ENCODE measurements at places on chromosomes 2 and 18.

- no peak for DNase-seq
Observed at GRCh38 chr18:2459886-2460285, 111.4 kb downstream of the METTL4 start.

- no peak for DNase-seq
Observed at GRCh38 chr2:157783245-157783644, 92.9 kb downstream of the ACVR1 start.

- no peak for DNase-seq
Observed at GRCh38 chr2:106208874-106209273, 14.8 kb upstream of the UXS1 start.

DNA sequence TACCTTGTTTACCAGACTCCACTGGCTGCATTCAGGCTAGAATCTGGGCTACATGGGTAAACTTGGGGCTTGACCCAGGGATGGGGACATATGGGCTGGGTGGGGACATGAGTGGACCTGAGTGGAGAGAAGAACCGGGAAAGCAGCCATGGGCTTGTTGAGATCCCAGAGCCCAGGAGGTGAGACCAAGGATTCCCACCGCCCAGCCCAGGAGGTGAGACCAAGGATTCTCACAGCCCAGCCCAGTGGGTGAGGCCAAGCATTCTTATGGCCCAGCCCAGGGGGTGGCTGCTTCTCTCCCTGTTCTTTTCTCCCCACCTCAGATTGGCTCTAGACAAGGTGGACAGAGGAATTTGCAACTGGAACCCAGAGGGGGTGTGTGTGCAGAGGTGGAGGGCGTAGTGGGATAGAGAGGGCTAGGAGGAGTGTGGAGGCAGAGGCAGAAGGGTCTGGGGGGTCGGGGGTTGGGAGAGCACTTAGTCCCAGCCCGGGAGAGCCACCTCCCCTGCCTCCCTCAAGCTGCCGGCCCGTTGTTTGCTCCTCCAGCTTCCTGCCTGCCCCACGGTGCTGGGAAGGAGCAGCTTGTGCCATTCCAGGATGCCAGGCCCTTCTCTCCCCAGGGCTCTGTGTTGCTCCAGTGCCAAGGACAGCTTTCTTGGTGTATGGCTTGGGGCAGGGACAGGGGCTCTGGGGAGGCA is 25.6 kb downstream of the GLI2 start:
- DNase-seq: no peak

- no peak for DNase-seq
Observed at GRCh38 chr2:8620611-8621382, 61.1 kb upstream of the ID2 start.

DNA sequence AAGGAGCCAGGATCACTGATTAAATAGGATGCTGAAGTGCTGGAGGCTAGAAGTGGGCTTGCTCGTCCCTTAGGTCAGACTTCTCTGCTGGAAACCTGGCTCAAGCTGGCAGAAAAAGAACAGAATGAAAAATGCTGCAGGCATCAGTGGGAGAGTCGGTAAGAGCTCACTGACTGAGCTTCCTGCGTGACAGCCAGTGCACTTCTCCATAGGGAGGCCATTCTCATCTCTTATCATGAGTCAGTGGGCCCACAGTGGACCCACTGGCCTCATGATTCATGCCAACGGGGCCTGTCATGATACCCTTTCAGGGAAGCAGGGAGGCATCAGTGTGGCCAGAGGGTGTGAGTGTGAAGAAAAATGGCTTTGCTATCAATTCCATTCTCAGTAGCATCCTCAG is 498.2 kb downstream of the PTPRM start:
- DNase-seq: no peak

GRCh38 chr2:12284487-12284886 is 432.2 kb upstream of the TRIB2 start:
- no peak for DNase-seq

DNA sequence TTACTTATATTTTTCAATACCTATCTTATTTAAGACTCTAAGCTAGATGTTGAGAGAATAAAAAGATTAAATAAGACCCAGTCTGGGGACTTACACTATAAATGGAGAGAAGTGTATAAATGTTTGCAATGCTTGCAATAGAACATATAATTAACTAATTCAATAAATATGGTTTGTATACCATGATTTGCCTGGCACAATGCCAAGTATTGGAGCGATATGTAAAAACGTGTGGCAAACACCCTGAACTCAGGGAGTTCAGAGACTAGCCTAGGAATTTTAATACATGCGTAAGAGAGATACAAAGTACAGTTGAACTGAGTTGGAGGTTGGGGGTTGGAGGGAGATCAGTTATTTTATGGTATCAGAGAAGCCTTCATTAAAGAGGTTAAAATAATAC is 251.8 kb upstream of the DDX18 start:
- no peak for DNase-seq

- DNase-seq: no peak
Observed at GRCh38 chr2:224552771-224553170, 32.4 kb downstream of the CUL3 start.

DNA sequence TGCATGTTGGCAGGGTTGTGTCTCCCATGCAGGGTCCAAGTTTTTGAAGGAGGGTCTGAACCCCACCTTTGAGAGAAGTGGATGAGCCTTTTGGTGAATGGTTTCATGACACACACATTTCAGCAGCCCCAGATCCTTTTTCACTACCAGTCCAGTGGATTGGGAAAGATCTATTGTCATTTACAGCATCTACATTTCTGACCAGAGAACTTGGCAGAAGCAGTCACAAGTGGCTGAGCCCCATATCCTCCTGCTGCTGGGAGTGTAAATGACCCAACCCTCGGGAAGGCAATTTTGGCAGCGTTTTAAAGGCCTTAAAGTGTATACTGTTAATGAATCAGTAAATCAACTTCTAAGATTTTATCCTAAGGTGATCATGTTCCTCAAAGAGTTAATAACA is 174.1 kb upstream of the RASGRP3 start:
- DNase-seq: no peak

GRCh38 chr2:31388736-31389135 is 25.8 kb downstream of the XDH start:
- no peak for DNase-seq

DNA sequence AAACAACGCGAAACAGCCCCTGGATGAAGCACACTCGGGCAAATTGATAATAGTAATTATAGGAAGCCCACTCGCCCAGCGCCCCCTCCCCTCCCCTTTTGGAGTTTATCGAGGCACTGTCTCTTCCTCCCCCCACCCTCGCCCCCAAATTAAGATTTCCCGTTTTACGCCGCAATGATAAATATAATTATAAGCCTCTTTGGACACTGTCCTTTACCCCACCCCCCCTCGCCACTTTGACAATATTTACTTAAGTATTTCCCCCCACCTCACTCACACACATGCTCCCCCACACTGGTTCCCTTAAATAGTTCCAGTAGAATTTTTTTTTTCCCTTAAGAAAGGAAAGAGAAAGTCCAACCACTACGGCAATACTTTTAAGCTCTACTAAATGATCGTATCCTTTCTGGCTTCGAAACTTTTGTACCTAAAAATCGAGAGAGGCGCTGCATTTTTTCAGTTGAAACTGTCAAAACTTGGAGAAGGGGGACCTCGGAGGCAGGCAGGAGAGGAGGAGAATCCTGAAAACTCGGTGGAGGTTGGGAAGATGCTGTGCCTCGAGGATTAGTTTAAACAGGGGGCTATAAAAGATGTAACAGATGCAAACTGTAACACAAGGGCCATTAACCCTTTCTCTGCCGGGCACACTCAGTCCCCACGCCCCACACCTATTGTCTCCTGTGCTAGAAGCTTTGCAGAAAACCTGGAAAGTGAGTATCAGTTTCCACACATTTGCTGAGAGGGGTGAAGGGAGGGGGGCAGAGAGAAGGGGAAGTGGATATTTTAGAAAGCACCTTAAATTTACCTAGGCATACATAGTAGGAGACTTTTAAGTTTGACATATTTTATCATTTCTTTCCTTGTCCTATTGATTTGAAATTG is 1.8 kb downstream of the ZEB2 start:
- DNase-seq: no peak

DNA sequence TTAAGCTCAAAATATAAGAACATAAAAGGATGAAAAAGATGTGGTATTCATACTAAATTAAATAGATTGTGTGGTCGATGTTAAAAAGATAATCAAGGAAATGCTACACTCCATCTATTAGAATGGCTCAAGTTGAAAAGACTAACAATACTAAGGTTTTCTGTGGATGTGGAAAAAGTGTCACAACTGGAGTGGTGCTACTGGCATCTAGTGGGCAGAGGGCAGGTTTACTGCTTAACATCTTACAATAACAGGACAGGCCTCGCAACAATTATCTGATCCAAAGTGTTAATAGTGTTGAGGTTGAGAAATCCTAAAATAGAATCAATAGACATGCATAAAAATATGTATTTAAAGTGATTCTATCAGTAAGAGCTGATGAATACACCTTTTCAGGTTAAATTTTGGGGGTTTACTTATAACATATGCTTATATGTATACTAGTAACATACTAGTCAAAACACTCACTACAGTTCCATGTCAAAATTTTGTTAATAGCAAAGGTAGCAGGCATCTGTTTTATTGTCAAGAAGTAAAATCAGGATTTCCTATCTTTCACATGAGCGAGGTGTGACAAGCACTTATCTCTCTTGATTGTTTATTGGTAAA is 91.5 kb upstream of the TMEFF2 start:
- no peak for DNase-seq

- DNase-seq: no peak
Observed at GRCh38 chr2:62964671-62965070, 86.0 kb upstream of the OTX1 start.

- DNase-seq: no peak
Observed at GRCh38 chr2:240620149-240620731, 5.0 kb upstream of the GPR35 start.

GRCh38 chr2:76469066-76469465 is 758.4 kb upstream of the GCFC2 start:
- DNase-seq: no peak

DNA sequence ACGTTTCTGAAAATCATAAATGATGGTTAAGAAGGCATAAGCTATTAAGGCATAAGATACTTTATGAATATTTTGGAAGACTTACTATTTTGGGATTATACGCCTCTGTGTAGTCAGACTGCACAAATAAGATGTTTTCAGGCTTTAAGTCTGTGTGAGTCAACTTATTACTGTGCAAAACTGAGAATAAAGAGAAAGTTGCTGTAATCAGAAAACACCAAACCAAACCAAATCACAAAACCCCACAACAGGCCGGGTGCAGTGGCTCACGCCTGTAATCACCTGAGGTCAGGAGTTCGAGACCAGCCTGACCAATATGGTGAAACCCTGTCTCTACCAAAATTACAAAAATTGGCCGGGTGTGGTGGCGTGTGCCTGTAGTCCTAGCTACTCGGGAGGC is 7.7 kb downstream of the CLK1 start:
- no peak for DNase-seq

DNA sequence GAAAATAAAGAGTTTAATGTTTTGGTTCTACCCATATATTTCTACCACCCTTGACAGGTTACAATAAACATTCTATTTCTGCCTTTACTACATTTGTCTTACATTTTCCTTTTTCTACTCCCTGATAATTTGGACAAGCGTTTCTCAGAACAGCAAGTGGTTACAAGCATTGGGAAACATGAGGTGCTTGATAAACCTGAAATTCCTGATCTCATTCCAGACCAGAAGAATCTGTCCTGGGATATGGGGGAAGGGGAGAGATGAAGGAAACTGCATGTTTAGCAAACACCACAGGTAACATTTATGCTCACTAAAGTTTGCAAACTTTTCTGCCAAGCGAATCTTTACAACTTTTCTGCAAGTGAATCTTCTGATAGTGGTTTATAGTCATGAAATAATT is 28.3 kb upstream of the DSC1 start:
- no peak for DNase-seq

GRCh38 chr2:203714112-203714511 is 7.7 kb downstream of the CD28 start:
- no peak for DNase-seq

DNA sequence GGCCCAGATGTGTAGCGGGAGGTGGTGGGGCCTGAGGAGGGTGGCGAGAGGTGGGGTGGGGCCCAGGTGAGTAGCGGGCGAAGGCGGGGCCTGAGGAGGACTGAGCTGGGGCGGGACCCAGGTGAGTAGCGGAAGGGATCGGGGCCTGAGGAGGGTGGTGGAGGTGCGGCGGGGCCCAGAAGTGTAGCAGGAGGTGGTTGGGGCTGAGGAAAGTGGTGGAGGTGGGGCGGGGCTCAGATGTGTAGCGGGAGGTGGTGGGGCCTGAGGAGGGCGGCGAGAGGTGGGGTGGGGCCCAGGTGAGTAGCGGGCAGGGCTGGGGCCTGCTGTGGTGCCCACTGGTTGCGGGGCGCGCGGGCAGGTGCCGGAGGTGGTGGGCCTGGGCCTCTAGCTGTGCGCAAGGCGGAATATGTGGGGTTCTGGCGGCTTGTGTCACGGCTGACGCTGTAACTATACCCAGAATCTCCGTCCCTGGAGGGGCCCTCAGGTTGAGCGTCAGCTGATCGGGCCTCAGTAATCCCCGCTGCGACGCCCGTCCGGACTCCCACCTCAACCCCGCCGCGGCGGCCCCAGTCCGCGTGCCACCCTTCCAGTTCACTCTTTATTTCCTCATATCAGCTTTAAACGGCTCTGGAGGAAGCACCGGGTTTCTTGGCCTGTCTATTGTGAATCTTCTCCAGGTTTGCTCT is 866 bp upstream of the SF3B6 start:
- DNase-seq: no peak

GRCh38 chr2:10036095-10036884 is 7.1 kb upstream of the KLF11 start:
- DNase-seq: no peak

- DNase-seq: no peak
Observed at GRCh38 chr2:118121986-118122524, 33.8 kb downstream of the INSIG2 start.

GRCh38 chr2:238069877-238070276 is 9.1 kb downstream of the SCLY start:
- no peak for DNase-seq

DNA sequence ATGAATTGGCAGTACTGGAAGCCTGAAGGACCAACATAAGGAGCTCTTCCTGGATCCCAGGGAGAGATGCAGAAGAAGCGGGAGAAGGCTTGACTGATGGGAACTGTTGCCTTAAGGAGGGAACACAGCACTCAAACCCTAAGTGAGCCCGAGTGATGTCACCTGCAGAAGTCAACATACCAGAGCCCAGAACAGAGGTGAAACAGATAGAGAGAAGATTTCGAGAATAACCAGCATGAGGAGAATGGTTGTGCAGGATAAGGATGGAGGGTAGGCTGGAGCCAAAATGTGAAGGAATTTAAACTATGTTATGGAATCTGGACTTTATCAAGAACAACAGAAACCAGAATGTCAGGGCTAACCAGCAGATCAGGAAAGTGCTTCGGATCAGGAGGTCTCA is 463.1 kb upstream of the DDX18 start:
- no peak for DNase-seq

All from ecto neural progenitor cell (in vitro differentiated cells).